Kasumi-1 (cell line): ENCODE measurements at places on chromosomes 5 and 9.

- no peak for DNase-seq
Observed at GRCh38 chr9:109036744-109037680, 23.7 kb upstream of the CTNNAL1 start.

GRCh38 chr9:135032868-135033460, 54.5 kb upstream of the OLFM1 start:
- DNase-seq = no peak

- no peak for DNase-seq
Observed at GRCh38 chr5:25006237-25006636, 361.5 kb upstream of the CDH10 start.

- DNase-seq = no peak
Observed at GRCh38 chr9:69660304-69660703, 11.9 kb downstream of the APBA1 start.

GRCh38 chr9:14935106-14935751, 25.0 kb upstream of the FREM1 start:
- DNase-seq = no peak

GRCh38 chr5:145983446-145983845, 47.1 kb downstream of the SH3RF2 start:
- DNase-seq = no peak

DNA sequence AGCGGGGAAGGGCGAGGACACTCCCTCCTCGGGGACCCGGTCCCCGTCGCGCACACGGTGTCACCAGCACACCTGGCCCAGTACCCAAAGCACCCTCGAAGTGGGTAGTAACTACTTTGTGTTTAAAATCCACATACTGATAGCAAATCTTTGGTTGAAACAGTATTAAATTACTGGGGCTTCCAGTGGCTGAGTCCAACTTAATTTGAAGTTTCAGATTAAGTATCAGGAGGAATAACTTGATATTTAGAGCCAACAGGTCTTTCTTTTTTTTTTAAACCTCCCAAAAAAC, 615 bp downstream of the ATG10 start:
- peak; percentile 54 for DNase-seq

DNA sequence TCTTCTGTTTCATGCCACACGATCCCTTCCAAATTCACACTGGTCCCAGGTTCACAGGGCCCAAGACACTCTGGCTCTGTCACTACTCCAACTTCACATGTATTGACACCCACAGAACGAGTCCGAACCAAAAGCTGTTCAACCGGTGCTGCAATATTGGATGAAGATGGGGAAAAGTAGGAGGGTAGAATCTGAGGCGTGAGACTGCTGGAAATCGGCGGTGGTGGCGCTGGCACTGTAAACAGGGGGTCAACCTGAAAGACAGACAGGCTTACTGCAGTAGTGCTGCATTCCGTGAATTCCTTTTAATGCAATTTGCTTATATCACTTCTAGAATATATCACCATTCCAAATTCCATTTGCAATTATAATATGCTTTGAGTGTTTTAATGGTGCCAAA, 45.4 kb downstream of the ZNF608 start:
- DNase-seq = no peak

- no peak for DNase-seq
Observed at GRCh38 chr5:89484962-89485361, 602.0 kb upstream of the MEF2C start.

DNA sequence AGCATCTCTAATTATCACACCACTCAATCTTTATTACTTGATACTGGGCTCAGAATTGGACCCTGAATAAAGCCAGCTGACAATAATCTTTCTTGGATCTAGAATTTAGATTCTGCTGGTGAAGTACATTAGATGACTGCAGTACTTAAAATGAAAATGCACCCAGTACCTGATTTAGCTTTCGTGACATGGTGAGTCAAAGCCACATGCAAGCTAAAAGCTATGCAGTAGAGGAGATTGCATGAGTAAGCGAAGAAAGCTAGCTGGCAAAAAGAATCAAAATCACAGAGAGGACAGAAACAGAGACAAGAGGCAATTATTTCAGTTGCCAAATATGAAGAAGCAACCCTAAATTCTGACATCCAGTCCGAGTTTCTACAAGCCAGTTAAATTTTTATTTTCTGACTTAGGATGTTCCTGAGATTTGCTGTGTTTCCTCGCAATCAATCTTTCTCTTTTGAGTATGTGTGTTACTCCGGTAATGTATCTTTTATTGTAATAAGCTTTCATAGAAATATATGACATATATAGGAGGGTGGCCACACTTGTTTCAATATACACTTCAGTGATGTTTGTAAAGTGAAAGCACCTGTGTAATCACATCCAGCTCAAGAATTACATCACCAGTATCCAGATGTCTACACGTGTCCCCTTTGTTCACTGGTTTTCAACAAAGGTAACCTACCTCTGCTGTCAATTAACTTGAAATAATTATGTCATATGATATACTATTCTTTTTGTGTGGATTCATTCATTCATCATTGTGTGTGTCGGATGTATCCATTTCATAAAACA, 101.7 kb downstream of the CDH18 start:
- DNase-seq = no peak

GRCh38 chr9:83070261-83070660, 7.3 kb upstream of the RASEF start:
- no peak for DNase-seq

DNA sequence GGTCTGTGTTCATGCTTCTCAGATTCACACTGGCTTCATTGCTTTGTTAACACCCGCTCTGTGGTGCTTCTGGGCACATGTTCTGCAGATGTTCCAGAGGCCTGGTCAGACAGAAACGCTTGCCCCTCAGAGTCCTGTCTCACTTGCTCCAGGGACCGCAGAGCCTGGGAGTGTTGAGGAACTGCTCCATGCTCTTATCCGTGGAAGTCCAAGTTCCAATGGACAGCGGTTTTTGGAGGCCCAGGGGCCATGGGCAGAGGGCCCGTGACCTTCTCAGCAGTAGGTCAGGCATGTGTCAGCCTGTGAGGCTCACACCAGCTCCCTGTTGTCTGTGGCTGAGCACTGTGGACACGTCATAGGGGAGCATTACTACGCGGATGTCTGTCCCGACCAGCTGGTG, 364.7 kb upstream of the IRX1 start:
- DNase-seq = no peak

DNA sequence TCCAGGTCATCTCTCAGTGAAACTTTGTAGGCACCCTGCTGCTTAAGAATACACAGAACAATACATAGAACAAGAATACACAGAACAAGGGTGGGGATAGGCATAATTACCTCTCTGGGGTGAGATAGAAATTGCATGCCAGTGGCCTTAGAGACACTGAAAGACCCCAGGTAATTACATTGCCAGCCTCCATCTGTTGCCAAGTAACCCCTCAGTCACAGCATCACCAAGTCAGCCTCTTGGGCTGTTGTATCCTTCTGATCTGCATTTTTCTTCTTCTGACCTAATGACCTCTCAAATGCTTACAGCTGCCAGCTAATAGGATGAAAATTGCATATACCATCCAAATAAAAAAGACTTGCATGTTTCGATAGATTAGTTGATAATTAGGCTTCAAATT, 167.7 kb downstream of the GRIA1 start:
- DNase-seq = no peak

GRCh38 chr5:54323495-54323894, 13.1 kb upstream of the ARL15 start:
- no peak for DNase-seq

DNA sequence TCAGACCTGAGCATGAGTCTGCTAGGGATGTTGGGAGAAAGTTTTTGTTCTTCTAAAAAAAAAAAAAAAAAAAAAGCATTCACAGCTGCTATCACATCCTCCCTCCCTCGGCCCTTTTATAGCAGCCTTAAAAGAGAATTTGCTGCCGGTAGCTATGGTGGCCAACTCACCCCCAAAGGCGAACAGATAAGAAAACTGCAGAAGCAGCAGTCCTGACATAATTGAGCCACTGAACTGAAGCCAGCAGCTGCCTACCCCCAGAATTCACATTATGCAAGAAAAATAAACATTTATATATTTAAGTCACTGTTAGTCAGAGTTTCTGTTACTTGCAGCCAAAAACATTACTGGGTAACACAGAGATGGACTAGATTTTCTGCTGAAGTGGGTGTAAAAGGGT, 124.3 kb upstream of the SMARCA2 start:
- no peak for DNase-seq

GRCh38 chr9:131629825-131630204, 84.5 kb downstream of the PRRT1B start:
- DNase-seq = no peak

DNA sequence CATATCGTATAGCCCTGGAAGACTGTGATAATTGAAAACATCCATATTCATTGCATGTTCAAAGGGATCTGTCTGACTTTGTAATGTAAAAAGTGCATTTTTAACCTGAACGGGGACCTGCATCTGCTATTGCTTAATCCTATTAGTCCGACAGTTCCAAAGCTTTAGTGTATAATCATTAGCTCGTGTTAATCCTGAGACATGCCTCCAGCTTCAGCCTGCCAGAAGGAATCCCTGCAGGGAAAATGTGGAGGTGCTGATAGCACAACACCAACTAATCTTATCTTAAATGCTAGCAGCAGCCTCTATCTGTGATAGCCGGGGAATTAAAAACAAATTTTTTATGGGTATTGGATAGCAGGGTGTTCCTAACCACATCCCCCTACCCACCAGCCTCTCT, 495.2 kb downstream of the TLE4 start:
- no peak for DNase-seq

DNA sequence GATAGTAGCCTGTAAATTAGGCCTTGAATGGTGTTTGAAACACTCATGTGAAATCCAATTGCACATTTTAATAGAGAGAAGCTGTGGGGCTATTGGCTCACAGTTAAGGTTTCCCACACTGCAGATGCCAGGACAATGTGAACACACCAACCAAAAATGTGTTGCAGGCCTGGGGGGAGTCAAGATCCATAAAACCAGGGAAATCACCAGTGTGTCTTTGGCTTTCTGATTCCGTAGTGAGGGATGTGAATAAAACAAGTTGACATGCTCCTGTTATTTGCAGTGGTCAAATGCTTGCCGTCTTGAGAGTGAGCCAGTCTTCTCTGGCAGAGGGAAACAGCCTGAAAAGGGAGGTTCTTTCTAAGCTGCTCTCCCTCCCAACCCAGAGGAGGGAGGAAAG, 79.0 kb downstream of the ZNF462 start:
- DNase-seq = no peak

DNA sequence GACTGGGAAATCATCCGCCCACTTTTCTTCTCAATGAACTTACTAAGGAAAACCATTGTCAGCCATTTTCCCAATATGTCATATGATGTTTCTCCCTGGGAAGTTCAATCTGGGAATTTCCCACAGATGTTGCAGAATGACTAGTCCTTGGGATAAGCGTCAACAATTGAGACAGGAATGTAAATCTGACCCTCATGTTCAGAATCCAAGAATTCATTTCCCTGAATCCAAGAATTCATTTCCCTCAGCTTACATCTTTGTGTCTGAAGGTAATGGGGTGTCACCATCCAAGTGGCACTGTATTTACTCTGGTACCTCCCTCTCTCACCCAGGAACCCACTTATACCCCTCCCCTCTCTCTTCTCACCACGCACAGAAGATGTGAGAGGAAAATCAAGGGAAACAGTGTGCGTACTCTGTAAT, 7.4 kb downstream of the KLF9 start:
- DNase-seq = no peak

DNA sequence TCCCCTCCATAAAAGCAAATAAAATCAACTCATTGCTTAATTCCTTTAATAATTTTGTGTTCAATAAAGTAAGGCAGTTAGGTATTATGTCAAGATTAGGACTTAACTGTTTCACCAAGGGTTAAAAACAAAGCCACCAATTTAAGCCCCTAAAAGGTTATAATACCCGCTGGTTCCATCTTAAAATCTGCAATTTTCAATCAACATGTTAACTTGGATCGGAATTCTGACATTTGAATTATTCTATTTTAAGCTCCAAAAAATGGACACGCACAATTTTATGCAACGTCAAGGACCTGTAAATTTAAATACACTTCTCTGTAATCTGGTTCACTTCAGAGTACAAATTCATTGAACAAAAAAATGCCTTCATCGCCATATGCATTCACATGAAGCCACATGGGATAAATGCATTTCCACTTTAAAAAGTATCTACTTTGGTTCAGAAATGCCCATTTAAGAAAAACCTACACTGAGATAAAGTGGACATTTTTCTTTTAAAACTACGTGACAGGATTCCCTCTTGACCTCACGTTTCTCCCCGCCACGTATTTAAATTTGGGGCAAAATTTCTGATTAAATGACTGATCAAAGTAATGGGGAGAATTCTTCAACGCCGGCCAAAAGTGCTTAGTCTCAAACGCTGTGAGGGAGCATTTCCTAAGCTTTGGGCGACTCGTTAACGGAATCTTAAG, 721 bp downstream of the GIN1 start:
- peak; percentile 47 for DNase-seq

DNA sequence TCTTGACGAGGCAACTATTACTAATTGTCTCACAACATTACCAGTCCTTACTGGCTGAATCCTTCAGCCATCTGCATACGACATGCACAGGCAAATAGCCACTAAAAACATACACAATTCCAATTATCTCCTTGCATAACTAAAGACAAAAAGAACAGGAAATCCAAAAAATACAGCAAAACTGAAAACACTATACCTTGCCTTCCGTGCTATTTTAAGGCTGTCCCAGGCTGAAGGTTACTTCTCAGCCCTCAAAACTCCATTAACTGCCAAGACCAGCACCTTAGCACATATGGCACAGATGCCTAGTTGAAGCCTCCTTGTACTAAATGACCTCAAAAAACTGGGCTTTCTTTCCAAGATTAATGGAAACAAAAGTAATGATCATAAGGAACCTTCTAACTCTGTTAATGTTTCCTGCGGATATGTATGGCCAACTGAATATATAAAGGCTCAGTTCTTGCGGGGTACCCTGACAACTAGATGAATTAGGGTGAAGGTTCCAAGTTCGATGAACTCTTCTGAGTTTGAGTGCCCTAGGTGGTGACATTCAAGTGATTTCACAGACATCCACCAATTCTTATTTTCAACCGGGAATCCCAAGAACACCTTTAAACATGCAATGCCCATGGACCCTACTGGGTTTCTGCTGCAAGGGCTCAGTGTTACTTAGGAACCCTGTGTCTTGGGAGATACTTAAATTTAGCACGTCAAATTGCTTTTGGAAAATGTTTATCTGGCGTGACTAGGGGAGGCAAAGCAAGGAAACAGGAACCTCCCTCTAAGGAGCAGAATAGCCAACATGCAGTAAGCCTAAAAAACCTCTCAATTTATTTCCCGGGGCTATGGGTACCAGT, 455.3 kb downstream of the RAB3C start:
- peak; percentile 43 for DNase-seq
